Suppressor macrophage treated with lipopolysaccharide for 1 hour (primary cell): ENCODE measurements at places on chromosomes 2 and 18.

GRCh38 chr2:241844831-241845578, 13.7 kb downstream of the PDCD1 start:
- DNase-seq: no peak

- DNase-seq: no peak
These were observed 42.2 kb upstream of the ZSWIM2 start for GRCh38 chr2:186891185-186891621.

- DNase-seq: no peak
These were observed 96.4 kb downstream of the CYRIA start for GRCh38 chr2:16568998-16569784.

DNA sequence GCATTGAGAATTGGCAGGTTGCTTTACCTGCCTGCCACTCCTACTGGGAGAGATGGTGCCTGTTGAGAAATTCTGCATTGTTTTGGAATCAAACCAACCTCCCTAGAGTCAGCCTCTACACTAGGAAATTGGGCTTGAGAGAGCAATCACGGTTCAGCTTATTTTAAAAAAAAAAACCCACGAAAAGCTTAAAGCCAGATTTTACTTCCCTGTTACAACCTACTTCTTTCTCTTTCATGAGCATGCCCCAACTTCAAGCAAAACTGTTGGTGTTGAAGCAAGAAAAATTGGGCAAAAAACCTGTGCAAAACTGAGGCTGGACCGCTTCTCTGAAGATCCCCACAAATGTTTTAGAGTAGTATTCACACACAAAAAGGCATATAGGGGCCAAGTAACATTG, 134.6 kb upstream of the ZEB2 start:
- DNase-seq: no peak

DNA sequence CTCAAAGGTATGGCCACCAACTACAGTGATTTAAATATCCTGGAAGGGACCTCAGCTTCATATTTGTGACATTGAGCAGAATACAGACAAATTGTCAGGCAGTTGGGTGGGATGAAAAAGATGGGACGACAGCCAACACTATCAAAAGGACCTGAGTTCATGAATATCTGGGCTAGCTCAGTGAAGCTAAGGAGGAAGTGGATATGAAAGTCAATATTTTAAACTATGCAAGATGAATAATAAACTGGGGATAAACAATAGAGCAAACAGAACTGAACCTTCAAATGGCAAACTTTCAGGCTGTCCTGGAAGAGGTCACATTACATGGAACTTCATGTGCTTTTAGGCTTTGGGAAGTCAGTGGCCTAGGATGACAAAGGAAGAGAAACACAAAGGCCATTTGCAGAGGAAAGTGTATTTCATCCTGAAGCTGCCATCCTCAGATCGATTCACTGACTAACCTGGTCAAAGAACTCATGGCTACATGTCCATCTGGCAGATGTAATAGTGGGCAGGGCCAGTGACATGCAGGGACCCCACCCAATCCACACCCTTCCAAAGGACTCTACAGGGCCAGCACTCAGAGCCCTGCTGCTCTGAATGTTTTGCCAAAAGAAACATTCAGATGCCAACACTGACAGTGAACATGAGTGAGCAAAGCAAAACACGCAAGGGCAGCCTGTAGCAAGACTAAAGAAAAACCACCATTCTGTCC, 175.7 kb downstream of the ETAA1 start:
- DNase-seq: no peak

GRCh38 chr18:1050012-1050657, 145.5 kb downstream of the ADCYAP1 start:
- DNase-seq: no peak

DNA sequence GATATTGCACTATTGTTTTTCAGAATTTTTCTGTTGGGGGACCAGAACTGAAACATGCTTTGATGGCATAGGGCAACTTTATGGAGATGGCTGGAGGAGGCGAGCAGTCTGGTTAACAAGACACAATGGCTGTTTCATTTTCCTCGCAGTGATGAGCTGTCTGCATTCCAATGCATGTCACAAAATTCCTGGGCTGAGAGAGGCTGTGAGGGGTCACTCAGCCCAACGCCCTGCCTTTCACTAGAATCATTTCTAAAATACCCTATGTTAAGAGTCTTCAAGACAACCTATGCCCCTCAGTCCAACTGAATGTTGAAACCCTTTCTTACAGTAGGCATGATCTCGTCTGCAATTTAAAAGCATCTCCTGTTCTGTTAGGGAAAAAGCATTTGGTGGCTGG, 1090.0 kb downstream of the BCL11A start:
- DNase-seq: no peak
